GM12878 (cell line): ENCODE measurements at places on chromosomes 7 and 10. TPM values are rescaled to one million over a fixed set of nuclear protein-coding genes. Genes with fewer than 3 reads are reported as not detected.

TDRD1 gene
- total RNA-seq: not detected in 2 replicates

SMKR1 gene
- 1.3 and 1.6 TPM in 2 replicates for total RNA-seq

MACROH2A2 gene
- total RNA-seq: not detected in 2 replicates

ZNF488 gene
- total RNA-seq: not detected in 2 replicates

GIMAP8 gene
- 5.7 and 6.2 TPM in 2 replicates for total RNA-seq

SPDYE8 gene
- total RNA-seq: not detected in 2 replicates

GRCh38 chr10:120505866-120506265 is 48.8 kb downstream of the PLPP4 start:
- DNase-seq: no peak

- DNase-seq: no peak
Measured at GRCh38 chr7:24881623-24882022, 98.4 kb downstream of the OSBPL3 start.

GRCh38 chr10:31778627-31779026 is 150.0 kb downstream of the ARHGAP12 start:
- DNase-seq: no peak

- DNase-seq: no peak
Measured at GRCh38 chr10:78802431-78802830, 266.3 kb upstream of the ZMIZ1 start.

GRCh38 chr7:43615558-43616145 is 32.7 kb downstream of the STK17A start:
- DNase-seq: no peak
